C1 segment of cervical spinal cord (tissue), 14 donors: ENCODE measurements at places on chromosomes 5 and 9.

DNA sequence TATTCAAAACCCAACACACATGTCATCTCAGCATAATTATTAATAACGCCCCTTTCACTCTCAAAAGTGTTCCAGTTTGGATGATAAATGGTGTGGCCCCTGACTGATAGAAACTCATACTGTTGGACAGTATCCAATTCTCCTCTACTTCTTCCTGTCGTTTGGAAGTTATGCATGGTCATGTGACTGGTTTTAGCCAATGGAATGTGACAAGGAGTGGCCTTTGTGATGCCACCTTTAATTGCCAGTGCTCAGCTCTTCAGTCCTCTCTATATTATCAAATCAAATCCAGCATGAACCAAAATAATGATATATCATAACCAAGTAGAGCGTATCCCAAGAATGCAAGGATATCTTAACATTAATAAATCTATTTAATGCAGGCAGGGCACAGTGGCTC, 117.8 kb upstream of the SPIN1 start:
- DNase-seq = no peak

DNA sequence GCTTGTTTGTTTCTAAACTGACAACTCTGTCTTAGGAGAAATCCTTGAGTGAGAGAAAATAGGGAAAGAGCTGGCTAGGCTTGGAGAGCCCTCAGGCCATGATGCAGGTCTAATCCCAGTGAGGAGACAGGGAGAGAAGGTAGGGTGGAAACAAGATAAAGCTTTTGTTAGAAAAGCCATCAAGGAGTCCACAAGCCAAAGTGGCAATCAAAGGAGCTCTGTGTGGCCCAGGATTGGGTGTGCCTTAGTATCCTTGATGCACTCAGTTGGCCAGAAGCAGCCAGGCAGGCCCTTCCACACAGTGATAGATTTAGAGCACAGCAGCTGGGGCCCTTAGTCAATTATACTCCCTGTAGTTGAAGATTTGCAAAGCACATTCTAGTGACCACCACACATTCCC, 73.9 kb downstream of the ALDH7A1 start:
- no peak for DNase-seq

- no peak for DNase-seq
Measured at GRCh38 chr5:98031926-98032325, 741.5 kb upstream of the RGMB start.

DNA sequence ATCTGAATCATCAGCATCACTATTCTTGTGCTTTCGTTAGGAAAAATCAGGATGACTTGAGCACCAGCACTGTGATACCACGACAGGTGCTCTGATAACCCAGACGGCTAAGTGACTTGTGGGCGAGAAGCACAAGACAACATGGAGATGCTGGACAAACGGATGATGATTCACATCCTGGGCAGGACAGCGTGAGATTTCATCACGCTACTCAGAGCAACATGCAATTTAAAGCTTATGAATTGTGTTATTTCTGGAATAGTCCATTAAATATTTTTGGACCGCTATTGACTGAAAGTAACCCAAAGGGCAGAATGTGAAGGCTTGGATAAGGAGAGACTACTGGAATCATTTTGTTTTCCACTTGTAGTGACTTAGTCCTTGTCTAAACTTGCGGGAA, 114.8 kb upstream of the DAPK1 start:
- DNase-seq = no peak

GRCh38 chr5:67577424-67577823, 380.8 kb upstream of the CD180 start:
- no peak for DNase-seq

DNA sequence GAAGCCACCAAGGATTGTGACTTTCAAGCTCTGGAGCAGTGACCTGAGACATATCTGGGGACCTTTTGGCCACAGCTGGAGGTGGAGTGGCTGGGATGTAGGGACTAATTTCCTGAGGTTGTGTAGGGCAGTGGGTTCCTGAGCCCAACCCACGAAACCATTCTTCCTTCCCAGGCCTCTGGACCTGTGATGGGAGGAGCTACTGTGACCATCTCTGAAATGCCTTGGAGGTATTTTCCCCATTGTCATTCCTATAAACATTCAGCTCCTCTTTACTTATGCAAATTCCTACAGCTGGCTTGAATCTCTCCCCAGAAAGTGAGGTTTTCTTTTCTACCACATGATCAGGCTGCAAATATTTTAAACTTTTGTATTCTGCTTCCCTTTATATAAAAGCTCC, 172.6 kb downstream of the TUSC1 start:
- DNase-seq = no peak

DNA sequence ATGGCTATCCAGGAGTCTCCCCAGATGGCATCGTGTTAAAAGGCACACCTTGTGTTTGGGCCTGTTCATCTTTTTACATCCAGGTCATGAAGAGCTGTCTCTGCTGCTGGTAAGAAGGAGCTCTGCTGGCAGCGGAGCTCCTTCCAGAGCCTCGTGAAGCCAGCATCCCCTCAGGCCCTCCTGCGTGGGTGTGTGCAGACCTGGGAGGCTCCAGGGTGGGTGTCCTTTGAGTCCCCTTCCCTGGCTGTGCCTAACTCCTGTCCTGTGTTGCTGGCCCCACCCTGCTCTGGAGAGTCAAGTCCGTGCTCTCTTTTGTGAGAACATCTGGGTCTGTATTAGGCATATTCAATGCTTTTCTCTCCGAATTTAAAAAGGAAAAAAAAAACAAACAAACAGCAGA, 149.6 kb upstream of the IRX2 start:
- DNase-seq = no peak

DNA sequence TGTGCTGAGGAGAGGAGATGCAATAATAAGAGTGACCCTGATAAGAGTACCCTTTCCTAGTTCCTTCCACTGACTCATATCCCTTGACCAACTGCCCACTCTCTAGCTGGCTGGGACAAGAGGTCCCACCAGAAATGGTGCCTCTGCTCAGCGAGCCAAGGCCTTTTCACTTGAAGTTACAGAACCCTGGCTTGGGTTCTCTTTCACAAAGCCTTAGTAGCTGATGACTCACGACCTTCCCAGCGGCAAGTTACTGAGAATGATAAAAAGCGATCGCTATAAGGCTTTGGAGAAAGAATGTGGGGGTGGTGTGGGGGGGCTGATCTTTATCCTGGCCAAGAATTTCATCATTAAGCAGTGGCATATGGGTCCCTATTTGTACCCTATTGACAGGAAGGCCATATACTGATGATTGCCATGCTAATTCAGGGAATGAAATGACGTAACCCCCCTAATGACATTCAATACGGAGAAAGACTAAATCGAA, 90.3 kb downstream of the FBXO38 start:
- no peak for DNase-seq

GRCh38 chr5:501105-501830, 23.0 kb downstream of the SLC9A3 start:
- no peak for DNase-seq

GRCh38 chr9:120868339-120868675, 8.7 kb downstream of the PHF19 start:
- no peak for DNase-seq

GRCh38 chr9:96031366-96031824, 155.9 kb downstream of the ERCC6L2 start:
- DNase-seq = peak; percentile 9

DNA sequence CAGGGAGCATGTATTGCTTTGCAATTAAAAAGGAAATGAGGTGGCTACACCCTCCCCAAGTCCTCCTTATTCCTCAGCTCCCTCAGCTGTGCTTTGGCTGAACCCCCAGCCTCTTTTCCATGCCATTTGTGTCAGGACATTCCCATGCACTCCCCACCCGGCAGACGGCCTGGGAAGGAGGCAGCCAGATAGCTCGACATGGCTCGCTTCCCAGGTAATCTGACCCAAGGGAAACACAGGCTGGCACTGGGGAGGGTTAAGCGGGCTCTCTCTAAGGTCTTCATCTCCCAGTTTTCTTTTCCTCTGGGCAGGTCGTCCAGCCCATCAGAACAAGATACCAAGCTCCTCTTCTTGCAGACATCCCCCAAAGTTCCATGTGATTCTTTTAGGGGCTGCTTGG, 31.2 kb downstream of the BTNL9 start:
- DNase-seq = no peak

DNA sequence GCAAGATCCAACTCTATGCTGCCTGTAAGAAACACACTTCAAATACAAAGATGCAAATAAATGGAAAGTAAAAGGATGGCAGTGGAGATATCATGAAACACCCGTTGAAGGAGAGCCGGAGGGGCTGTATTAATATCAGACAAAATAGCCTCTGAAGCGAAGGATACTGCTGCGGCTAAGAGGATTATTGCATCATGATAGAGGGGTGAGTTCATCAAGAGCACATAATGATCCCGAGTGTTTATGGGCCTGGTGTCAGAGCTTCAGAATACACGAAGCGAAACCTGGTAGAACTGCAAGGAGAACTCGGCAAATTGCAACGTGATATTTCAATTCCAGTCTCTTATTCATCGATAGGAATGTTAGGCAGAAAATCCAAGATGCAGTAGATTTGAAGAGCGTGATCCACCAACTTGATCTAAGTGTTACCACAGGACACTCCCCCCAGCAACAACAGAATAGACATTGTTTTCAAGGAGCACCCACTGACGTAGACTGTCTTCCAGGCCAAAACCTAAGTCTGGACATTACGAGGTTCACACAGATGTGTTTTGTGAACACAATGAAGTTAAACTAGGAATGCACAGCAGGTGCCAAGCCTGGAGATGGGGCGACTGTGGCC, 27.7 kb upstream of the QSOX2 start:
- no peak for DNase-seq

DNA sequence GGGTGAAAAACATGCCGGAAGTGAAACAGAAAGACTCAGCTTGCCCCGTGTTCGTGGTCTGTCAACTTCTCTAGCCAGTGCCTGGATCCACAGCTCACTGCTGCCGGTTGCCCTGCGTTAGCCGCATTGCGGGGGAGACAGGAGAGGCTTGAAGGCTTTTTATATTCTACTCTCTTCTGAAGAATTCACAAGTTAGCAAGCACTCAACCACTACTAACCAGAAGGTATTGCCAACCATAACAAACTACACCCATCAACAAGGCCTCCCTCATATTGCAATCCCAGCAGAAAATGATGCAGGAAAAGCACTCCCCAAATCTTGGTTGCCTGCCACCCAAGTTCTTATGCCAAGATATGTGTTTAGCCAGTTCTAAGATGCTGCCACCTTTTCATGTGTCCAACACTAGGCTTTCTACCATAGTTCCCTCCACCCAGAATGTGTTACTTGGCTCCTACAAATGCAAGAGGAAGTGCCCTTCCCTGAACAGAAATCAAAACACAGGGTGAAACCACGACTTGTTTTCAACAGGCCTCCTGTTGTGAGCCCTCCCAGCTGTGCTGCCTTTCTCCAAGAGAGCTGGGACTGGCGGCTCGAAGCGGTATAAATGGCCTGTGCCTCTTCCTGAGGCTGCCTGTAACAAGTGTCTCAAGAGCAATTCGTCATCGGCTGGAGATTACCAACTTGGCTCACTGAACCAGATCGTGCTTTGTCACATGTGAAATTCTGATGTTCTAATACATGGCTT, 129.0 kb downstream of the SNX18 start:
- peak; percentile 60 for DNase-seq

- peak; percentile 71 for DNase-seq
Measured at GRCh38 chr9:101028346-101029314, at the start of gene PLPPR1. TSS of gene PLPPR1 (plus strand) at chr9:101028727.

GRCh38 chr5:144333336-144333920, 162.8 kb downstream of the KCTD16 start:
- no peak for DNase-seq

- DNase-seq = no peak
Measured at GRCh38 chr9:127716412-127716811, 533 bp downstream of the TTC16 start.

- no peak for DNase-seq
Measured at GRCh38 chr5:43536972-43537371, 19.9 kb downstream of the PAIP1 start.

GRCh38 chr5:174504266-174504726, 220.1 kb upstream of the MSX2 start:
- no peak for DNase-seq

- DNase-seq = no peak
Measured at GRCh38 chr5:136615251-136616119, 250.1 kb upstream of the TRPC7 start.

DNA sequence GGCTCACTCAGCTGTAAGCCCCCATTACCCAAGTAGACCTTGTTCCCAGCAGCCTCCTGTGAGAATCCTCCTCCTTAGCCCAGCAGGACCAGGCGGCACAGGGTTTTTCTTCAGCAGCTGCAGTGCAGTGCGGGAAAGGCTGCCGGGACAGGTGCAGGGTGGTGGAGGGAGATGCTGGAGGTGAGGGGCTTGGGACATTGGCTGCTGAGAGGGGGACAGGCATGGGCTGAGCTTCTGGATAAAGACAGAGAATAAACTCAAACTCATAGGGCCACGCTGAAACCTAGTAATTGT, 174.7 kb downstream of the CACNA1B start:
- DNase-seq = no peak

DNA sequence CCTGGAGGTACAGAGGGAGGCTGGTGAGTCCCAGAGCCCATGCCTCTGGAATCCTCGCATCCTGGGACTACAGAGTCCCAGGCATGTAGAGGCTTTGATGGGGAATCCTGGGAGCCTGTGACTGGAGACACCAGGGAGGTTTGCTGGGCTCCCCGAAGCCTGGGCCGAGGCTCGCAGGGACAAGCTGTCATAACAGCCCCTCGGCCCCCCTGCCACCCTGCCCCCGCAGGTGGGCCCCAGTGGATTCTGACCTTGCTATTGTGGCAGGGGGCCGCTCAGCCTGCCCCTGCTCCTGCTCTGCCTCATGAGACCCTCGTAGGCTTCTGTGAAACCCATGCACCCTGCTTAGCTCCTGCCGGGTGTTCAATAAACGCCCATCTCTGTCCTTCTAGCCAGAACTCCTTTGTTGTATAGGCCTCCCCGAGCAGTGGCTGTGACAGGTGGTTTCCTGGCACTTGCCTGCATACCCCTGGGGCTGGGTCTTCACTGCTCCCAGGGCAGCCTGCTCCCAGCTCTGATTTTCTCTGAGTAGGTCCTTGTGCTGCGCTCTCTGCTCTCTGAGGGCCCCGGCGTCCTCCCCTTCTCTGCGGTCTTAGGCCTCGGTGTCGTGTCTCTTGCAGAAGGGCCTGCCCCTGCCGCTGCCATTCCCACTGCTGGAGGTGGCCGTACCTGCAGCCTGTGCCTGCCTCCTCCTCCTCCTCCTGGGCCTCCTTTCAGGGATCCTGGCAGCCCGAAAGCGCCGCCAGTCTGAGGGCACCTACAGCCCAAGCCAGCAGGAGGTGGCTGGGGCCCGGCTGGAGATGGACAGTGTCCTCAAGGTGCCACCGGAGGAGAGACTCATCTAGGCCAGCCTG, 20.4 kb downstream of the CRB2 start:
- no peak for DNase-seq

- no peak for DNase-seq
Measured at GRCh38 chr9:108434502-108434901, 421.3 kb downstream of the ACTL7B start.

GRCh38 chr5:149170299-149170698, 29.0 kb downstream of the ABLIM3 start:
- DNase-seq = no peak
